ENCODE measurements at places on chromosomes 4 and X.

DNA sequence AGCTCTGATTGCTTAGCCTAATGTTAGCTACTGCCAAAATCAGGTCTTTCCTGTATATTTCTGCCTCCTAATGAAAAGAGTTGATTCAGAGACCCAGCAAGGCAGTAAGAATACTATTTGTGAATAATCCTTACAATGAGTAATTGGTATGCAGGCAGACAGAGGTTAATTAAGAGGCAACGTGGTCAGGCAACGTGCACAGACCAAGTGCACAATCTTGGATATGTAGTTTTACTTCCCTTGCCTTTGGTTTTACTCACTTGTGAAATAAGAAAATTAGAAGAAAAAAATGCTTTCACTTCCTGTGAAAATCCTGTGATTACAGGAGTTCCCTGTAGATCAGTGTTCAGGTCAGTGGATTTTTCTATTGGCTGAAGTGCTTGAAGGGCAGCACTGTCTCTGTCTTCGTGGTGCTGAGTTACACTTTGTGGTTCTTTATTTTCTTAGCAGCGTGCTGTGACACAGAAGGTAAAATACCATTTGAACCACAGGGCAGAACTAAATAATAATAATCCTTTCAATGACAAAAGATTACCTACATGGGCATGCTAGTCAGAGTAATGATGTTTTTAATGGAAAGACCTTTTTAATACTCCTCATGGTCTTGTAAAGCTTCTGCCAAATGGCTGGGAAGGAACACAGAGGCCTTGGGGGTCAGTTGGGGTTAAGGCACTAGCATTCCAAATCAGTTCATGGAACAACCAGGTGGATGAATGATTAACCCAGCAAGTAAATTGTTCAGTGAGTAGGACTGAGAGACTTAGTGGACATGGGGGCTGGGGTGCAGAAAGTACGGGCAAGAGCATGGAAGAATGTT, 430.9 kb downstream of the MAPK10 start:
- no peak for DNase-seq

DNA sequence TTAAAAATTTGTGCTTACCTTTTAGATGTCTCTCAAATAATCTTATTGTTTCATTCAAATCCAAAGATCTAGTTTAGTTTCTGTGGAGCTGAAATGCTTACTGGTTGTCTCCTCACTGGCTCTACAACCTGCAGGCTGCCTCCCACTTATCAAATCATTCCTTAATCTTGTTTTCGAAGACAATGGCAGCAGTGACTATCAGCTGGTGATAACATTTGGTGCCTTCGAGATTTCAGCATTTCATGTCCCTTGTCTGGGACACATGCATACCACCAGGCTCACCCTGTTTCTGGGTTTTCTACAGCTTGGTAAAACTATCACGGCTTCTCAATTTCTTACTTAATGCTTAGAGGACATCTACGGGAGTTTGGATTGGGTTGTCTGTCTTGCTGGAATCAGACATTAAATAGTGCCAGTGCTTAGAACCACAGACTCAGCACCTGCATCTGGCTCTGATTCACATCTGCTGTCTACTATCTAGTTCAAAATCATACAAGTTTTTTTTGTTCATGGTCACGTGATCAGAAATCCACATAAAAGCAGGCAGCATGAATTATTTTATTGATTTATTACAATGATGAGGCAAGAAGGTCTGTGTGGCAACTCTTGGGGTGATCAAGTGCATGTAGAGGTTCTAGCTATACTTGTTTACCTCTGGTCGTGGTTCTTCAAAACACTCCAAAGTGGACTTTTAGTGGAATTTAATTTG, 32.0 kb upstream of the SMARCAD1 start:
- DNase-seq = no peak

- no peak for DNase-seq
Observed at GRCh38 chr4:182212211-182212761, 30.9 kb upstream of the TENM3 start.

- no peak for DNase-seq
Observed at GRCh38 chr4:57668621-57669020, 558.4 kb upstream of the IGFBP7 start.

- no peak for DNase-seq
Observed at GRCh38 chr4:136862653-136863052, 669.6 kb downstream of the PCDH18 start.

DNA sequence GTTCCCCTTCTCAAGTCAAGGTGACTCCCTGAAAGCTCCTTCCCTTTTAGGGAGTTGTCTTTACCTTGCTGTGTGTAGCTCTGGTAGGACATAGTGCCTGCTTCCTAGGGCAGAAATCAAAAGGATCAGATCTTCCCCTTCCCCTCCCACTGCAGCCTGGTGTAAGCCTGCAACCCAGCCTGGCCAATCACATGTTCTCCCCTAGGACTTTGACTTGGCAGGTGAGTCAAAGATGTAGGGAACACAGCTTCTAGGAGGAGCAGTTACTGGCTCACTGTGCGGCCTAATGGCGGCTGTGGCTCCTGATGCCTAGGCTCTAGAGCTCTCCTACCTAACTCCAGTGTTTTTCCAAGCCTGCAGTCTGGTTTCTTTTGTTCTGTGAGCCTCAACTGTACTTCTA, 103.9 kb downstream of the AASDH start:
- DNase-seq = no peak
